Colonic mucosa (tissue), 4 donors: ENCODE measurements at places on chromosomes 16 and 17.

GRCh38 chr16:50263060-50263909, 3.1 kb upstream of the ADCY7 start:
- no peaks in the 10 kb centered on the region for H3K36me3 ChIP-seq
- no peak overlapping the region for H3K4me3 ChIP-seq
- peaks cover 35% of the 10 kb centered on the region for H3K4me1 ChIP-seq
- no peak overlapping the region for H3K27ac ChIP-seq
- no peaks in the 10 kb centered on the region for H3K27me3 ChIP-seq

- DNase-seq, result no peak
- H3K27me3 ChIP-seq, result no peaks in the 10 kb centered on the region
- H3K27ac ChIP-seq, result no peak overlapping the region
- H3K36me3 ChIP-seq, result peaks cover 3% of the 10 kb centered on the region
Observed at GRCh38 chr17:78107457-78107856, 21.1 kb downstream of the TMC6 start.

- no peaks in the 10 kb centered on the region for H3K4me1 ChIP-seq
- H3K36me3 ChIP-seq, result no peaks in the 10 kb centered on the region
- no peaks in the 10 kb centered on the region for H3K27me3 ChIP-seq
- no peak overlapping the region for H3K27ac ChIP-seq
Observed at GRCh38 chr17:80750263-80750662, 205.6 kb downstream of the RPTOR start.

DNA sequence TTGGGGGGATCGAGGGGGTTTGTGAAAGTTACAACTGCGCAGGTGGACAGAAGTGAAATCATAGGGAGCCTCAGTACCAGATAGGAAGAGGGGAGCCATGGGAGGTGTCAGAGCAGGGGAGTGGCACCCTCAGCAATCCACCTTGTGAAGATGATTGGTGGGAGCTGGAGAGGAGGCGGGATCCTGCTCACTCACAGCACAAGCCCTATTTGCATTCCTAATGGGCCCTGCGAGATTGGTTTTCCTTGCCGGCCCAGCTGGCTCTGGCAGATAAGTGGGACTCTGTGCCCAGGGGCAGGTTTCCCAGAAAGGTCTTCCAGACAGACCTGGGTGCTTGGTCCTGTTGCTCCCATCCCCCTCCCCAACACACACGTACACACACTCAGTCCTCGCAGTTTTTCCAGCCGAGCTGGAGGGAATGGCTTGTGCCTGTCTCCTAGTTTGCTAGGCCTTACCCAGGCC, 9.4 kb downstream of the WNT3 start:
- no peaks in the 10 kb centered on the region for H3K27me3 ChIP-seq
- no peak for DNase-seq
- H3K4me3 ChIP-seq, result no peak overlapping the region
- no peaks in the 10 kb centered on the region for H3K36me3 ChIP-seq
- H3K27ac ChIP-seq, result no peak overlapping the region

DNA sequence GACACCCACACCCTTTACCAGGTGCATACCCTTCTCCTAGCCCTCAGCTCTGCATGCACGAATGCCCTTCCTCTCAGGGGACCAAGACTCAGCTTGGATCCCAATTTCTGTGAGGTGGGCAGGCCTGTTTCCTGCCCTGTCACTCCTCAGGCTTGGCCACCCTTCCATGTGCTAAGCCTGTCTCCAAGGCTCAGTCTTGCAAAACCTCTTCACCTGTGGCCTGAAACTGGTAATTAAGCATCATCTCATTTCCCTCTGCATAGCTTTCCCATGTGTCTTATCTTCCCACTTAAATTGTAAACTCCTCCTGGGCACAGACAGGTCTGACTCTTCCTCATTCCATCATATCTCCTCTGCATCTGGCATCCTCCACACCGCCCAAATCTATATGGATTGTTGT, 31.0 kb upstream of the SMPD3 start:
- DNase-seq, result no peak
- no peak overlapping the region for H3K27ac ChIP-seq
- H3K4me1 ChIP-seq, result no peaks in the 10 kb centered on the region
- no peaks in the 10 kb centered on the region for H3K27me3 ChIP-seq
- H3K4me3 ChIP-seq, result no peak overlapping the region
- H3K36me3 ChIP-seq, result no peaks in the 10 kb centered on the region

- H3K27ac ChIP-seq, result no peak overlapping the region
- H3K36me3 ChIP-seq, result no peaks in the 10 kb centered on the region
- no peaks in the 10 kb centered on the region for H3K4me1 ChIP-seq
- H3K4me3 ChIP-seq, result no peak overlapping the region
- DNase-seq, result no peak
Observed at GRCh38 chr17:76994237-76994637, 126.0 kb downstream of the MGAT5B start.

DNA sequence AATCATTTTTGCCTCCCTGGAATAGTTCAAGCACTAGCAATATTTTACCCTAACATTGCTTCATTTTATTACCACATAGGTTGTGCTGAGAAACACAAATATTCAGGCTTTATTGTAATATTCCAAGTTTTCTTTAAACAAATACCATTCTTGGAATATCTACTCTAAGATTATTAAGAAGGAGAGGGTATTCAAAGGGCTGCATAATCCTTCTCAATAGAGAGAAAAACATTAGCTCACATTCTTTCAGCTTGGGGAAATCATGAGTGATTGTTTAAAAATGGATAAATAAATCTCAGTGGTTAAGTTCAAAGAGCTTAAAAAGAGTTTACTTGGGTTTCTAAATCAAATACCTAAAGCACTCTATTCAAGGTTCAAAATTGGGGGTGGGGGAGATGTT, 111.9 kb upstream of the CORO6 start:
- H3K36me3 ChIP-seq, result no peaks in the 10 kb centered on the region
- H3K4me3 ChIP-seq, result no peak overlapping the region
- no peak overlapping the region for H3K27ac ChIP-seq
- DNase-seq, result no peak
- H3K27me3 ChIP-seq, result no peaks in the 10 kb centered on the region
- H3K4me1 ChIP-seq, result no peaks in the 10 kb centered on the region

DNA sequence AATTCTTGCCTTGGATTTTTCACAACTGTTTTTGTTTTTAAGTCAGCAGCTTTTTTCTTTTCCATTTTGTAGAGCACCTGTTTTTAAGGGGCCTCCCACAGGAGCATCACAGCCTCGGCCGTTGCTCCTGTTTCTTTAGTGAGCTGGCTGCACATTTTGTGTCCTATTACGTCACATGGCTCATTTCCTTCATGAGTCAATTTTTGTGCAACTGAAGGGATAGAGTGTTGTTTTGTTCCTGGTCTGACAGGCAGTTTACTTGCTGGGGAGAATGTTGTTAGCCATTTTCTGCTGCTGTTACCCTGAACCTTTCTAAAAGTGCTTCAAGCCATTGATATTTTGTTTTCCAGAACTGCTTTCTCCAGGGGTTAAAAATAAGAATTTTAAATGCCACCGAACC, 45.0 kb upstream of the CRISPLD2 start:
- H3K27me3 ChIP-seq, result no peaks in the 10 kb centered on the region
- no peak overlapping the region for H3K4me3 ChIP-seq
- H3K27ac ChIP-seq, result no peak overlapping the region
- peaks cover 13% of the 10 kb centered on the region for H3K36me3 ChIP-seq

DNA sequence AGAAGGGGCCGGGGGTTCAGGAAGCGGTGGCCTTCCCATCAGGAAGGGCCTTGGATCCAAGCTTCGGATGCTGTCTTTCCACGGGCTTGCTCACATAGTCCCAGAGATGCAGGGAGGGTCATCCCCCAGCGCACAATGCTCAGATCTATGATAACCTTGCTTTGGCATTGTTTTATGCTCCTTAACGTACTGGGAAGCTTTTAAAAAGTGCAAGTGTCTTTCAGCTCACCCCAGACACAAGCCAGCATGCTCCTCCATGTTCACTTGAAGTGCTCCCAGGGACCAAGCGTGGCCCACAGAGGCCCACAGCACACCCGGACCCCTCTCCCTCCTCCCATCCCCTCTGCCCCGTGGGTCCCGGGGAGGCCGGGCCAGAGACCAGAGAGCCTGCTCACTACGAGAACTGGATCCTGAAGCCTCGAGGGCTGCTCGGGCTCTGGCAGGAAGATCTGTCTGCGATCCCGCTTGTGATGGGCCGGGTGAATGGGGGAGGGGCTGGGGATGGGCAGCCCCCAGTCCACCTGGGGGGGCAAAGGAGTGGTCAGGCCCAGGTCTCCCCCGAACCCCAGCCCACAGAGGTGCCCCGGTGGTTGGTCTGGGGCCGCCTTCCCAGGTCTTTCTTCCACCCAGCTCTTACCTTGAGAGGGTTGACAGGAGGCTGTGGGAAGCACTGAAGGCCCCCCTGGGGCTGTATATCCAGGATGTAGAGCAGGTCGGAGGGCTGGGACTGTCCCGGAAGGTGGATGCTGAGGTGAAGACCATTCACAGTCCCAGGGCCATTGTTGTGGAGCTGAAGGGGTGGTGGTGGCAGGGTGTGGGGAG, 11.8 kb upstream of the FAM171A2 start:
- no peaks in the 10 kb centered on the region for H3K36me3 ChIP-seq
- H3K4me3 ChIP-seq, result no peak overlapping the region
- no peaks in the 10 kb centered on the region for H3K4me1 ChIP-seq
- no peak overlapping the region for H3K27ac ChIP-seq

GRCh38 chr16:57358086-57358420, 530 bp upstream of the CCL22 start:
- H3K4me1 ChIP-seq, result no peaks in the 10 kb centered on the region
- no peaks in the 10 kb centered on the region for H3K36me3 ChIP-seq
- no peak overlapping the region for H3K4me3 ChIP-seq
- DNase-seq, result no peak
